Activated CD8-positive, alpha-beta memory T cell treated with anti-CD3 and anti-CD28 coated beads for 24 hours (primary cell): ENCODE measurements at places on chromosomes 7 and 10.
A peak's percentile ranks its signal among the peaks of the same experiment; 100 is the strongest.

- DNase-seq = peak; percentile 56
Measured at GRCh38 chr10:3936422-3937040, 151.5 kb upstream of the KLF6 start.

GRCh38 chr7:91913612-91914011 is 27.1 kb upstream of the AKAP9 start:
- no peak for DNase-seq

GRCh38 chr7:30038196-30038980 is 10.2 kb downstream of the PLEKHA8 start:
- DNase-seq = no peak

DNA sequence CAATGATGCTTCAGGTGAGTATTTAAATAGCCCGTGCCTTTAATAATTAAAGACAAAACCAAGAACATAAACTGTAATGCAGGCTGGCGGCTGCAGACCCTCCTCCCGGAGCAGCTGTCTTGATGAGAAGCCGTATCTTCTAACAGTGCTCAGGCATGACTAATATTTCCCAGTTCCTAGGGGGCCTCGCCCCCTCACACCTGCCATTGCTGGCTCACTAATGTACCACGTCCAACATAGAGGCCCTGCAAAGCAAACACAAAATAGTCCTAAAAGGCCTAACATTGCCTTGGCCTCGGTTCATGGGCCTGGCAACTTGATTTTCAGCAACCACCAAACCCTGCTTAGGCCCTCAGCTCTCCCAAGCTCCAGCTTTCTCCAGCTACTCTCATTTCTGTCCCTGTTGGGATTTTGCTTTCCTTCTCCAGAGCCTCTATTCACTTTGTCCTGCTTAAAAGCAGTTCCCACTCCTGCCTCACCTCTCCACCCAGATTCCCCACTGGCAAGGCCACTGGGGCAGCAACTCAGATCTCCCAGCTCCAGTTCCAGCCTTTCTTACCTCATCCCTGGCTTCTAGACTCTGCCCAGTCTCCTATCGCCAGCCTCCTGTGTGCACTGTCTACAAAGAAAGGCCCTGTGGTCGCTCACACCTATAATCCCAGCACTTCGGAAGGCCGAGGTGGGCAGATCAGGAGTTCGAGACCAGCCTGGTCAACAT is 16.2 kb downstream of the SORBS1 start:
- DNase-seq = no peak

- DNase-seq = no peak
Measured at GRCh38 chr7:29424984-29425309, 138.7 kb upstream of the PRR15 start.

DNA sequence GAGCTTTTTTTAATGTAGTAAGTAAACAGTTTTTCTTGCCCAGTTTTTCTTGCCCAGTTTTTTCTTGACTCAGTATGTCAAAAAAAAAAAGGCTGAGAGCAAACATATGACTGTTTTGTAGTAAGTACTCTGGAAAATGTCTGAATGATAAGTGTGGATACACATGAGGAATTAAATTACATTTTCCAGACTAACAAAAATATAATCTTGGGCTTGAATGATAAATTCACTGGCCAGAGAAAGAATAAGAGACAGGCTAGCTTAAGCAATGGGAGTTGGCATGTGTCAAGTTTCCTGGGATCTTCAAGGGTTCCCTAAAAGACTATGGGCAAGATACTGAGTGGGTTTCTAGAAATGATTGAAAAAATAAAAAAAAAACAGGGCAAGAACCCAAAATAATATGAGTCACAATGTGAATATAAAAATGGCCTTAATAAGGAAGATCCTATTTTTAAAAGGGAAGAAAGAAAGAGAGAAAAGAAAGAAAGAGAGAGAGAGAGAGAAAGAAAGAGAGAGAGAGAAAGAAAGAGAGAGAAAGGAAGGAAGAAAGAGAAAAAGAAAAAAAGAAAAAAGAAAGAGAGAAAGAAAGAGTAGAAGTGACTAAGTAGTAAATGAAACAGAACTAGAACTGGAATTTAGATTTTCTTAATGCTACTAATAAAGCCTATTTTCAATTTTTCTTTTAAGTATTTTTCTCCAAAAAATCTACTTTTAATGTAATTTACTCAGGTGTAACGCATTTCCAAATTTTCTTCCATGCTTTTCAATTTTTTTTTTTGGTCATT is 60.2 kb downstream of the TFPI2 start:
- no peak for DNase-seq

DNA sequence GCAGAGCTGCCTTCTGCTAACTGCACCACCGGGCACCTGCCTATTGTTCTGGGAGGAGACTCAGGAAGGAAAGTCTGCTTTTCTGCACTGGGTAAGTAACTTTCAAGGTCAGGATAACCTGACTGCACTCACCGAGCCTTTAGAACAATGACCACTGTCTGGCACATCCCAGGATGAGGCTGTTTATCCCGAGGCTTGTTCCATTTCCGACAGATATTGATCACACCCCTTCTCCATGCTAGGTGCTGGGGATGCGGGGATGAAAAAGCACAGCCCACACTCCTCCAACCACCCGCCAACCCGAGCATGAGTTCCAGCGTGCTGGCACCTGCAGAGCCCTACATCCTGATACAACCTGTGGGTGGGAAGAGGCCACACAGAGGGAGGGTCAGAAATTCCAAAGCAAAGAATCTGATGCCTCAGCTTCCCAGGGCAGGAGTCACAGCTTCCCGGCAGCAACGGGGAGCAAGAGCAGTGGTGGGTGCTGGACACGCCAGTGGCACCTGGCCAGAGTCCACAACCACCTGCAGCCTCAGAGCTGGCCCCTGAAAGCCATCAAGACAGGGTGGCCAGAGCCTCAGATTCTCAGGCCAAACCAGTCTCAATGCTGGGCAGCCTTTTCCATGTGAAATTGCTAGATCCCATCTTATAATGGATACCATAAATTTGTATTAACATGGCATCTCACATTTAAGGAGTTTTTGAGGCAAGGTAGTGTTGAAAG is 34.9 kb upstream of the CNPY1 start:
- DNase-seq = no peak
